ENCODE measurements at places on chromosomes 12 and 14.

GRCh38 chr14:85016496-85016895, 513.4 kb upstream of the FLRT2 start:
- no peak for DNase-seq

DNA sequence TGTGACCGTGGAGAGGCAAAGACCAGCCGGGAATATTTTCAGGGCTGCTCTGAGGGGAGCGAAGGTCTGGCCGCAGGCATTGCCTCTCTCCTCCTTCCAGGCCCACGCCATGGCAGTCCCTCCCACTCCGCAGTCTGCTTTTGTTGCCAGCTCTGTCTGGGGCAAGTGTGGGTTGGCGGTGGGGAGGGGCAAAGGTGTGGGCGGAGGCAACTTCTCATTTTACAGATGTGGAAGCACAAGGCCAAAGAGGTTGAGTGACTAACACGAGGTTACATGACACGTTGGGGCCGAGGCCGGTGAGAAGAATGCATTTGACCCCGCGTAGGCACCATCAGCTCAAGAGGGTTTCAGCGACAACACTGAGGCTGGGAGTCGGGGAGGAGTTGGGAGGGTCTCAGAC, 6.1 kb upstream of the FAIM2 start:
- DNase-seq, result no peak

- no peak for DNase-seq
Observed at GRCh38 chr14:42174357-42174756, 567.7 kb downstream of the LRFN5 start.

DNA sequence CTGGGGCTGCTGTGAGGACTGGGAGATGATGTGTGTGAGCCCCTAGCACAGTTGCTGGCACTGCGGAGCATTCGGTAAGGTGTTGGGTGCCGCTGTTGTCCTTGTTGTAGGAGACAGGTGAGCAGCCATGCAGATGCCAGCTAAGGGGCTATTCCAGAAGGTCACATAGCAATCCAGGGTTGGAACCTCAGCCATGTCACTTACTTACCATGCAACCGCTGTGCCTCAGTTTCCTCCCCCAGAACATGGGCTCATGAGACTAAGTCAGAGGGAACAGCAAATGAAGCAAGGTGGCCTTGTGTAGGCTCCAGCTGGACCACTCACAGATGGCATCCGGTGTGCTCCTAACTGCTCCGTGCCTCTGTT, 13.2 kb downstream of the DTX1 start:
- DNase-seq, result no peak

GRCh38 chr14:56273951-56274350, 155.7 kb downstream of the PELI2 start:
- no peak for DNase-seq

GRCh38 chr14:33794791-33795305, 156.0 kb downstream of the EGLN3 start:
- DNase-seq, result no peak
